Pancreas (tissue), 10 donors: ENCODE measurements at places on chromosomes 12 and 14. TPM values are rescaled to one million over a fixed set of nuclear protein-coding genes. Genes with fewer than 3 reads are reported as not detected.

DNA sequence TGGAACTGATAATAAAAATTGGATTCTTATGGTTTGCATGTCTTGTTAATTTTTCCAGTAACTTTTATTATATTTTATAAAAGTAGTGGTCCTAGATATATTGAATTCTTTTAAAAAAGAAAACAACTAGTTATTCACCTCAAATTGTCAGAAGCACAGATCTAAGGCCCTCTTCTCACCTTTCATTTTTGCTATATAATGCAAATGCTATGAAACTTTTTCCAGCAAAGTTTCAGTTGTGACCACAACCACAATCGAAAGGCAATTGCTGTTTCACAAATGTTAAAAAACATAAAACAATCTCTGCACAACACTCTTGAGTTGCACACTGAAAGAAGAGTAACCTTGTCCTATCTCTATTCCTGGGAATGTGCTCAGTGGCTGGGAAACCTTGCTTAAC is 479.8 kb upstream of the FLRT2 start:
- DNase-seq = no peak
- H3K4me3 ChIP-seq = no peak overlapping the region
- H3K27me3 ChIP-seq = no peaks in the 10 kb centered on the region

DNA sequence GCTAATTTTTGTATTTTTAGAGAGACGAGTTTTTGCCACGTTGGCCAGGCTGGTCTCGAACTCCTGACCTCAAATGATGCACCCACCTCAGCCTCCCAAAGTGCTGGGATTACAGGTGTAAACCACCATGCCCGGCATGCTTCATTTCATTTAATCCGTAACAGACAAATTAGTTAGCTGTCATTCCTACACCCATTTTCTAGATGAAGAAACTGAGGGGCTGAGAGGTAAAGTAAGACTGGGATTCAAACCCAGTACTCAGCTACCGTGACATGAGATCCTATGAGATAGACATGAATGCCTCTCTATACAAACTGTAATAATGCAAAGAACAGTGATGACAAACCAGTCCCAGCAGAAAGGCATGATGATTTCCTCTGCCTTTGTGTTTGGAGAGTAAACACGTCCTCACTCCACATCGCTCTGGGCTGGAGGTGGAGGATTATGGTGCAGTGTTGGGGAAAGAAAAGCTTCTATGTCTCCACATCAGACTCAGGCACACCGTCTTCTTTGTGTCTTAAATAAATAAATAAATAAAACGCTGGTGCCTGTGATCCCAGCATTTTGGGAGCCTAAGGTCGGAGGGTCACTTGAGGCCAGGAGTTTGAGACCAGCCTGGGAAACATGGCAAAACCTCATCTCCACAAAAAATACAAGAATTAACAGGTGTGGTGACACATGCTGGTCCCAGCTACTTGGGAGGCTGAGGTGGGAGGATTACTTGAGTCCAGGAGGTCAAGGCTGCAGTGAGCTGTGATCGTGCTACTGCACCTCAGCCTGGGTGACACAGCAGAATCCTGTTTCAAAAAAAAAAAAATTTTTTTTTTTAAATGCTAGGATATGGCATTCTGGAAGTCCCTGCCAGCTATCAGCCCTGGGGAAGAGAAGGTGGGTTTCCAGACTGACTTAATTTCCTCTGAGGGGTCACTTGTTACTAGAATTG is 10.5 kb downstream of the VSX2 start:
- no peak overlapping the region for H3K27ac ChIP-seq
- no peaks in the 10 kb centered on the region for H3K4me1 ChIP-seq
- DNase-seq = no peak
- H3K27me3 ChIP-seq = no peaks in the 10 kb centered on the region
- H3K36me3 ChIP-seq = no peaks in the 10 kb centered on the region

CDH24 gene
- 1.0 TPM for total RNA-seq

DNA sequence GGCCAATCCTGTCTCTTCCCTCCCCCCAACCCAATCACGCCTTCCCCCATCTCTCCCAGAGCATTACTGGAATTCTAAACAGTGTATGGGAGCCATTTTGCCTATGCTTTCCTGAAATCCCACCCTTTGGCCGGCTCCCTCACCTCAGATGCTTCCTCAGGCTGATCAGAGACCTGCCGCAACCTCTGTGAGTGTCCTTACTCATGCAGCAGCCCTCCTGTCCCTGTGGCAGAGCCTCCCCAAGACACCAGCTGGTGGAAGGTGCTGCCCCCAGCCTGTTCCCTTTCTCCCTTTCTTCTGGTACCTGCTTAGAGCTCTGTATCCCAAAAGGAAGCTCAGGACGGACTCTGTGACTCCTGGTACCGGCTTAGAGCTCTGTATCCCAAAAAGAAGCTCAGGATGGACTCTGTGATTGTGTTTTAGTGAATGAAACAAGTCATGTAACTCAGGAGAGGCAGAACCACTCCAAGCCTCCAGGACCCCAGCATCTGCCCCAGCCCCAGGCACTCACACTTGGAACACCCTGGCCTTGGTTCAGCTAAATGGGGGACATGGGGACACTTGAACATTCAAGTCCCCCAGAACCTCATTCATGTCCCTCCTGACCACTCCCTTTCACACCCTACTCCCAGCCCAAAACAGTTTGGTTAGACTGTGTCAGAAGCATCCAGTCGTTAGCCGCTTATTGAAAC is 29.3 kb upstream of the RIN3 start:
- no peaks in the 10 kb centered on the region for H3K4me1 ChIP-seq
- no peaks in the 10 kb centered on the region for H3K27me3 ChIP-seq
- H3K27ac ChIP-seq = no peak overlapping the region

GRCh38 chr14:51211149-51211548 is 28.9 kb upstream of the TMX1 start:
- no peak overlapping the region for H3K4me3 ChIP-seq
- no peaks in the 10 kb centered on the region for H3K36me3 ChIP-seq
- DNase-seq = no peak
- no peaks in the 10 kb centered on the region for H3K27me3 ChIP-seq
- H3K27ac ChIP-seq = no peak overlapping the region
- H3K4me1 ChIP-seq = no peaks in the 10 kb centered on the region

- no peaks in the 10 kb centered on the region for H3K36me3 ChIP-seq
- no peak for DNase-seq
- no peak overlapping the region for H3K4me3 ChIP-seq
- no peak overlapping the region for H3K27ac ChIP-seq
- H3K4me1 ChIP-seq = no peaks in the 10 kb centered on the region
Observed at GRCh38 chr12:71242511-71242910, 84.7 kb upstream of the TSPAN8 start.

GRCh38 chr12:83779526-83779925 is 1092.8 kb downstream of the TMTC2 start:
- no peaks in the 10 kb centered on the region for H3K27me3 ChIP-seq
- no peaks in the 10 kb centered on the region for H3K36me3 ChIP-seq
- no peak overlapping the region for H3K4me3 ChIP-seq
- no peak for DNase-seq
- no peaks in the 10 kb centered on the region for H3K4me1 ChIP-seq

DNA sequence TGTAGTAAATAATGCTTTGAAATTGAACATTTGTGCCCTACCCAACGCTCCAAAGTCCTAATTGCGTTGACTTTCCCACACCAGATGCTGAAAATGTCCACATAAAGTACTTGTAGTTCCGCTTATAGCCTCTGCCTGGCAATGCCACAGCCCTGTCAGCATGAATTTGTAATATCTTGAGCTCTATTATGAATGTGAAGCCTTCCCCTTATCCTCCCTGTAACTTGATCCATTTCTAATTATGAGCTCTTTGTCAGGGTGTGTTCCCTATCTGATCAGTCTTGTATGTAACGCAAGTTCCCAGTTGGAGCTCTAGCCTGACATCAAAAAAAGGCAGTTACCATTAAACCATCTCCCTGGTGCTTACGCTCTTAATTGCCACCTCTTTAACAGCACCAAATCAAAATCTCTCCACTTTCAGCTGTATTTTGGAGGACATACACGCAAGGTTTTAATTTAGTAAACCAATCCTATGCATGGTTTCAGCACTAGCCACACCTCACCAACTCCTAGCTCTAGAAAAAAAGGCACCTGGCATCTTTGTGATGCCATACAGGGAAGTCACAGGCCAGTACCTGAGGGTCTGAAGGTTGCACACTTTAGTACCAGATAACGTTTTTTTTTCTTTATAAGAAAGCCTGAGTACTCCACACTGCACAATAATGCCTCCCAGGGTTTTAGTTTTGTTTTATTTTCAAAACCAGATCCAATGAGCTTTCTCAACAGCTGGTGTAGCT is 69.3 kb downstream of the EEA1 start:
- DNase-seq = no peak
- no peaks in the 10 kb centered on the region for H3K27me3 ChIP-seq
- H3K27ac ChIP-seq = no peak overlapping the region
- H3K4me3 ChIP-seq = no peak overlapping the region

DNA sequence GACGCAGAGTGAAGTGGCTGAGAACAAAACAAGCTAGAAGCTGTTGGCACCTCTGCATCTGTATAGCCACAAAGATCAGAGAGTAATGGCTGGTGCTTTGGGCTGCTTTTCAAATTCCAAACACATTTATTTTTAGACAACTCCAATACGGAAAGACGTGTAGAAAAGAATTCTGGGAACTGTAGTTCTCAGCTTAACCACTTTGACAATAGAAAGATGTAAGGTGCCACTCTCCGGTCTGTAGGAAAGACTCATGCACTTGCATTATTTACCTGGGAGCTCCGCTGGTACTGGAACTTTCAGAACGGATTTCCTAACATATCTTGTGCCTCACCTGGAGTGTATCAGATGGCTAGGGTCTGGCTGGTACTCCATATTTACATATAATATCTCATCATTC is 1.8 kb upstream of the OR4K2 start:
- H3K36me3 ChIP-seq = no peaks in the 10 kb centered on the region
- no peaks in the 10 kb centered on the region for H3K27me3 ChIP-seq
- H3K4me1 ChIP-seq = no peaks in the 10 kb centered on the region
- no peak for DNase-seq
